NCI-H1092 treated with DMSO at 0.1 percent for 48 hours (cell line): ENCODE measurements at places on chromosomes 6 and 20.

DNA sequence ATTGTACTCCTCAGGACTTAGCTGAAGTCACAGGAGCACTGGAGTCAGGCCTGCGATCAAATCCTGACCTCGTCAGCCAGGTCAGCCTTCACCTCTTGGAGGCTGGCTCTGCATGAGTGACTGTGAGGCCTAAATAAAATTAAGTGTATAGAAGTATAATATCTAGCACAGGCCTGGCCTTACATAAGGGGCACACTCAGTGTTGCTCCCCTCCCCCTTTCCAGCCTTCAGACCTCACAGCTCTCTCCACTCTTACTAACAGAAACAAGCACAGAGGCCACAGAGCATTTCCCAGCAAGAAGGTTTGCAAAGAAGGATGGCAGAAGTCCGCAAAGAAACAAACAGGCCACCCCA is 84.8 kb downstream of the TRERF1 start:
- DNase-seq, result no peak

- DNase-seq, result no peak
These were observed 102.8 kb downstream of the ERMARD start for GRCh38 chr6:169854083-169854725.

GRCh38 chr20:56722042-56722441 is 92.9 kb downstream of the TFAP2C start:
- no peak for DNase-seq

- DNase-seq, result no peak
These were observed 73.2 kb downstream of the ROS1 start for GRCh38 chr6:117352466-117353081.

DNA sequence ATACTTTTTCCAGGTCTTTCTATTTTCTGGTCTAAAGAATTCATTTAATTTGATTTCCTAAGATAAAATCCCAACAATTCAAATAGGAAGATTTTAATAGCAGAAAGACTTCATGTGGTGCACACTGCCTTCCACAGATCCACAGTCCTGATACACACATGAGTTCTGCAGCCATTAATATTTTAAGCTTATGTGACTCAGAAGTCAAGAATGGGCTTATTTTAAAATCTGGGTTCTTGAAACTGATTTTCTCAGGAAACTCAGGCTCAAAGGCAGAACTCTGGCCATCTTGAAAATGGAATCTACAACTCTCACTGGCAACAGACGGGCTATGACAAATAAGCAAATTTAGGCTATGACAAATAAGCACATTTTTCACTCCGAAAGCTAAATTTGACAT is 88.2 kb downstream of the COL12A1 start:
- no peak for DNase-seq

- no peak for DNase-seq
These were observed 53.5 kb downstream of the EBF4 start for GRCh38 chr20:2745936-2746635.

DNA sequence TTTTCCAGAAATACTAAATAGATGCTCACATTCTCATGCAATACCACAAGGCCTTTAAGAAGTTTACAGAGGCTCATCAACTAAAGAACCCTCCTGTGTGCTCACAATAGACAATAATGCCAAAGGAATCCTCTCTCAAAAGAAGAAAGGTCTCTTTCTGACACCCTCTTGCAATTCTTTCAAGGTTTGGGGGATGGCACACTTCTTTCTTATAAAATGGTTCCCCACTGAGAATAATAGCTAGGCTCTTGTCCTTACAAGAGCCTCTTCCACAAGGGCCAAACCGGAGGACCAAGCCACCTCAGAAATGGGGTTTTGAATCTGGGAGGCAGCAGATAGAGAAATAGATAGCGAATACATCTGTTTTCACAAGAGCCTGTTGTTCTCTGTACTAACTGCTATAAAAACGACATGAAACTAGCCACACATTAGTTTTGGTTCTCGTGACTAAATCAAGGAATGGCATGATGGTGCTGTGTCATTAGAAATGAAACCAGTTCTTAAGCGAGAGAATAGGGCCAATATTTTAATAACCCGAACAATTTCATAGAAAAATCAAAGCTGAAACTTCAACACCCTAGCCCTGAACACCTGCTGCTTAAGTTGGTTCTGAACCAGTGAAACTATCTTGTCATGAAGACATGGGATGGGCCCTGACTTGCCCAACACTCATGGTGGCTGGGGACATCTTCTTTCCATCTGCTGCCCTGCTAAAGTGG is 81.1 kb downstream of the PRDM1 start:
- DNase-seq, result no peak

DNA sequence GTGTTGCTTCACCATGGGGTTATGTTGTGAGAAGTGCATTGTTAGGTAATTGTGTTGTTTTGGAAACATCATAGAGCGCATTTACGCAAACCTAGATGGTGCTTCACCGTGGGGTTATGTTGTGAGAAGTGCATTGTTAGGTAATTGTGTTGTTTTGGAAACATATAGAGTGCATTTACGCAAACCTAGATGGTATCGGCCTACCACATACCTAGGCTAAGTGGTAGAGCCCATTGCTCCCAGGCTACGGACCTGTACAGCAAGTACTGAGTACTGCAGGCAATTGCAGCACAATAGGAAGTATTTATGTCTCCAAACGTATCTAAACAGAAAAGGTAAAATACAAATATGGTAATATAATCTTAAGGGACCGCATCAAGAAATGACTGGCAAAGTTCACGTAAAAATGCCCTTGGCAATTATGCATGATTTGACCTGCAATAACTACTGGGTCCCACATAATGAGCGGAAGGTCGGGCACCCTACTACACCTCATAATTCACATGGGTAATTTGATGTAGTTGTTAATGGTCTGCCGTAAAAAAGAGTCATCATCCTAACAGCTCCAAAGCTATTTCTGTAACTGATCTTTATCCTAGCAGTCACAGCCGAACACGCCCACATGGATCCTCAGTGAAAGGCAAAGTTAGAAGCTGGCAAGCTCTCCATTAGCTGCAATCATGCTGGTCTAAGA is 76.0 kb downstream of the RSPH3 start:
- DNase-seq, result no peak

- DNase-seq, result no peak
These were observed 54.4 kb downstream of the TGM2 start for GRCh38 chr20:38110525-38111178.

GRCh38 chr6:1312473-1313367 is 822 bp downstream of the FOXQ1 start:
- no peak for DNase-seq

GRCh38 chr20:34042262-34042661 is 48.6 kb downstream of the RALY start:
- peak; percentile 67 for DNase-seq

DNA sequence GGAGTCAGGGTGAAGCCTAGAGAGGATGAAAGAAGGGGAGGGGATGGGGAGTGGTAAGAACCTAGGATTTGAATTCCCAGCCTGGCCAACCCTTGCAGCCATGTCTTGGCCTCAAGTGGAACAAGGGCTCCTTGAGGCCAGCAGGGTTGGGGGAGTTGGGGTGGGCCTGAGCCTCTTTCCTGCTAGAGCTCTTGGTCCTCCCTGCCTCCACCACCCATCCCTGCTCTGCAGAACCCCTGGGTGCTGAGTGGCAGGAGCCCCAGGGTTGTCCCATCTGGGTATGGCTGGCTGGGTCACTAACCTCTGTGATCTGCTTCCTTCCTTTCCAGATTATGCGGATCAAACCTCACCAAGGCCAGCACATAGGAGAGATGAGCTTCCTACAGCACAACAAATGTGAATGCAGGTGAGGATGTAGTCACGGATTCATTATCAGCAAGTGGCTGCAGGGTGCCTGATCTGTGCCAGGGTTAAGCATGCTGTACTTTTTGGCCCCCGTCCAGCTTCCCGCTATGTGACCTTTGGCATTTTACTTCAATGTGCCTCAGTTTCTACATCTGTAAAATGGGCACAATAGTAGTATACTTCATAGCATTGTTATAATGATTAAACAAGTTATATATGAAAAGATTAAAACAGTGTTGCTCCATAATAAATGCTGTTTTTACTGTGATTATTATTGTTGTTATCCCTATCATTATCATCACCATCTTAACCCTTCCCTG is 8.3 kb downstream of the VEGFA start:
- no peak for DNase-seq

GRCh38 chr6:30136570-30137286 is 788 bp downstream of the TRIM40 start:
- DNase-seq, result no peak

GRCh38 chr6:141028791-141029280 is 1103.9 kb upstream of the GJE1 start:
- DNase-seq, result no peak

DNA sequence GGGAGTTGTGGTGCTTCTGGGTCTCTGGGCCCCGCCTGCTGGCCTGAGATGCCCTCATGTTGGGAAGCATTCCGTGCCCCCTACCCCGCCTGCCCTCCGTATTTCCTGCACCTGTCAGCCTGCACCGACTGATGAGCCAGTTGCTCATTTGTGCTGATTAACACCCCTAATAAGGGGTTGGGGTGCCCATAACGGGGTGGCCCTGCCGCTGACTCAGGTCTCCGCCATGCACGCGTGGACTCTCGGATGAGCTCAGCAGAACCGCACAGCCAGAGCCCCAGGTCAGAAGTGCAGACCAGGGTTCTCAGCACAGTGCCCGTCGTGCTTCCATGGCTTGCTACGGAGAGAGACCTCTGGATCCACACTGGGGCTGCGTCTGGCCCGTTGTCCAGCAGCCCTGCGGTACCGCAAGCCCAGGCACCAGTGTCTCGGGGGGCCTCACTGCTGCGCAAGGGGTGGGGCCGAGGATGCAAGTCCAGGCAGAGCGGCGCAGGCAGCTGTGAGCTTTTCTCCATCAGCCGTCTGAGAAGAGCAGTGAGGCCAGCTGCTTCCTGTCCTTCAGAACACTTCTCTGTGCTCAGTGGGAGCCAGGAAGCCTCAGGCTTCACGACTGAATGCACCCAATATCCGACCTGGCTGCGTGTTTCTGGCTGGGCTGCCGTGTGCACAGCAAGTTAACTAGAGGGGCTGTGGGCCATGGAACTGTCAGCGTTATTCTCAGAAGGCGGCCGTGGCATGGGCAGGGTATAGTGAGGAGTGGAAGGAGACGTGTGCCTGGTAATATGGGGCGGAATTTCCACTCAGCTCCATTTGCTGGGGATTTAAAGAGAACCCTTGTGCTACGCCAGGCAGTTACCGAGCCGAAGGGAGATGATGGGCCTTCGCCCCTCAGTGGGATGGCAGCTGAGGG is 18.6 kb downstream of the MTG2 start:
- peak; percentile 36 for DNase-seq

DNA sequence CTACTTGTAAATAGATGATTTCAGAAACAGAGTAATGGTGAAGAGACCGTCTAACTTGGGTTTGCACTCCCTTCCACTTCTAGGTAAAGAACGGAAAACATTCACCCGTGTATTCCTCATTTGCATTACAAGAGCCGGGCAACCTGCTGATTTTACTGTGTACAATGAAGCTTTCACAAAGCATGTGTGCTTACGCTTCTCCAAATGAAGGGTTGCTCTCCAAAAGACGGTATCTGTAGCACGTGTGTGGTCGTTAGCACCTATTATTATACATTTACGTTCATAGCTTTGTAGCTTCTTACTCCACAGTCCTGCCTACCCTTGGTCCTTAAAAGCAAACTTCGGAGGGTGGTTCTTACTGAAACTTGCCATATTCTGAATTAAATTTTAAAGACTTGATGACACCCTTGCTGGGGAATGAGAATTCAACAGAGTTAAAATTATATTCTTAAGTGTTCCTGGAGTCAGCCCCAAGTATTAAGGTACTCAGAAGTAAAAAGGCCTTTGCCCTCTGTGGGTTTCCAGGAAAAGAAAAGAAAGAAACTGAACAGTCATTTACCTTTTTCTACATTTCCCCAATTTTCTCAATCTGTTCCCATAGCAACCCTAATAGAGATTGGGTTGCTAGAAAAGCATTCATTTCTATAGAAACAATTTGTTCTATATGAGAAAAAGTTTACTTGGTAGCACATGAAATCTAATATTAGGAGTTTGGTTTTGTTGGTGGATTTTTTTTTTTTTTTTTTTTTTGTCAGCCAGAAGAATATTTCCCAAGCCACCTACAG is 61.9 kb upstream of the KCNG1 start:
- no peak for DNase-seq

GRCh38 chr20:16732506-16733152 is 2.8 kb downstream of the SNRPB2 start:
- DNase-seq, result no peak

DNA sequence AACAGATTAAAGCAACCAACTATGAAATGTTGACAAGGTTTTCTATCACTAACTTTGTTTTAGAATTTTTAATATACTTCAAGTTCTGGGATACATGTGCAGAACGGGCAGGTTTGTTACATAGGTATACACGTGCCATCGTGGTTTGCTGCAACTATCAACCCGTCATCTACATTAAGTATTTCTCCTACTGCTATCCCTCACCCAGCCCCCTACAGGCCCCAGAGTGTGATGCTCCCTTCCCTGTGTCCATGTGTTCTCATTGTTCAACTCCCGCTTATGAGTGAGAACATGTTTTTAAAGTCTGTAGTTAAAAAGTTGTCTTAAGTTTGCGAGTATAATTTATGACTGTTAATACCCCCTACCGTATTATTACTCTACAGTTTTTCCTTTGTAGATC is 844.3 kb upstream of the MANEA start:
- DNase-seq, result no peak

DNA sequence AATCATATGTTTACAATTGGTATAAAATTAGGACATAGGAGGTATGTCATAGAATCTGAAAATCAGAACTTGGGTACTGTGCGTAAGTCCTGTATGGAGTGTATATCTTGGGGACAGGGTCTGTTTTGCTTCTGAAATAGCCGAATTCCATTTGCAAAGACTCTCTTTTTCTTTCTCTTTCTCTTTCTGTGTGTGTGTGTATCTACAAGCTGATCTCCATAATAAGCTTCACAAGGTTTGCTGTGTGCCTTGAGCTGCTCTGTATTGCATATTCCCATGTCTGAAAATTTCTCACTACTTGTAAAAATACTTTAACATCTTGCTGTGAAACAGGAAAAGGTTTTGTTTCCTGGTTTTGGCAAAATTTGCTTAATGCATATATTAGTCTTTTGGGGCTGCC is 29.5 kb downstream of the STX11 start:
- DNase-seq, result no peak

- no peak for DNase-seq
These were observed 407.7 kb upstream of the JARID2 start for GRCh38 chr6:14838133-14838583.

- no peak for DNase-seq
These were observed 160.0 kb downstream of the COL21A1 start for GRCh38 chr6:56087421-56087820.

DNA sequence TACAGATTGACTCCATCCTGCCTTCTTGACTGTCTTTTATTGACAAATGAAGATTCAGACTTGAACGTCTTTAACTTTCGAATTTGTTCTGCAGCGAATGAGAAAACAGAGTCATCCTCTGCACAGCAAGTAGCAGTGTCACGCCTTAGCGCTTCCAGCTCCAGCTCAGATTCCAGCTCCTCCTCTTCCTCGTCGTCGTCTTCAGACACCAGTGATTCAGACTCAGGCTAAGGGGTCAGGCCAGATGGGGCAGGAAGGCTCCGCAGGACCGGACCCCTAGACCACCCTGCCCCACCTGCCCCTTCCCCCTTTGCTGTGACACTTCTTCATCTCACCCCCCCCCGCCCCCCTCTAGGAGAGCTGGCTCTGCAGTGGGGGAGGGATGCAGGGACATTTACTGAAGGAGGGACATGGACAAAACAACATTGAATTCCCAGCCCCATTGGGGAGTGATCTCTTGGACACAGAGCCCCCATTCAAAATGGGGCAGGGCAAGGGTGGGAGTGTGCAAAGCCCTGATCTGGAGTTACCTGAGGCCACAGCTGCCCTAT is 12.2 kb downstream of the BRD2 start:
- DNase-seq, result no peak

GRCh38 chr20:33400812-33401183 is 521 bp downstream of the CDK5RAP1 start:
- DNase-seq, result peak; percentile 25
